ENCODE measurements at places on chromosomes 5 and 9.
A peak's percentile ranks its signal among the peaks of the same experiment; 100 is the strongest.

DNA sequence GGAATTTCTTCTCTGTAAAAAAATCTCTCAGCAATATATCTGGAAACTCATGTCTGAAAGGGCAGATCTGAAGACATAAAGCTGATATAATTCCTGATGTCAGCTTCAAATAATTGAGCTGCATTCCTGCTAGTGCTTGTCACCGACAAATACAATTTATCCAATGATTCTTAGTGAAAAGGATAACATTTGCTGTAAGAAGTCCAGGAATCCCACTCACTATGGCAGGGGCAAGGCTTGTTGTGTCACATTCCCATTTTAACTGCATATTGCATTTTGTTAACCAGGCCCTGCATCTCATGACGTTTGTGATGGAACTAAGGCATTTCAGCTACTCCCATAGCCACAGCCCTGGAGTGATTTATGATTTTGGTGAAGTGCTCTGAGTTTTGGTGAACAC is 160.1 kb upstream of the DAB2 start:
- DNase-seq = no peak

DNA sequence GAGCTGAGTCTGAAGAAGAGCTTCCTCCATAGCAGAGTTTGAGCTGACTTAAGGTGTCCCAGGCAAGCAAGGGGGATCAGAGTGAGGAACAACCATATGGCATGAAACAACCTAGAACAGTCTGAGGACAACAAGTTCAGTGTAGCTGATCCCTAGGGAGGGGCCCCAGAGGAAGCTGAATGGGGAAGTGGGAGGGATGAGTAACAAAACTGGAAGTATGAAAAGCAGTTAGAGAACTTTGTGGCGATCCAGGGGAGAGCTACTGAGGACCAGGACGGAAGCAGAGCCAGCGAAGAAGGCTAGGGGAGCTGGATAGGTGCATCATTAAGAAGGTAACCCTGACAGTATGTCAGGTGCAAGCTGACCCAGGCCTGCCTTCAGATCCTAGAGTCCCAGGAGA is 580.8 kb downstream of the BNC2 start:
- DNase-seq = no peak

- peak; percentile 58 for DNase-seq
Measured at GRCh38 chr9:92947268-92948037, at the start of gene FGD3. Gene FGD3 (plus strand): TSS chr9:92947523. CDS start chr9:92976257, 28,734 bp downstream.

DNA sequence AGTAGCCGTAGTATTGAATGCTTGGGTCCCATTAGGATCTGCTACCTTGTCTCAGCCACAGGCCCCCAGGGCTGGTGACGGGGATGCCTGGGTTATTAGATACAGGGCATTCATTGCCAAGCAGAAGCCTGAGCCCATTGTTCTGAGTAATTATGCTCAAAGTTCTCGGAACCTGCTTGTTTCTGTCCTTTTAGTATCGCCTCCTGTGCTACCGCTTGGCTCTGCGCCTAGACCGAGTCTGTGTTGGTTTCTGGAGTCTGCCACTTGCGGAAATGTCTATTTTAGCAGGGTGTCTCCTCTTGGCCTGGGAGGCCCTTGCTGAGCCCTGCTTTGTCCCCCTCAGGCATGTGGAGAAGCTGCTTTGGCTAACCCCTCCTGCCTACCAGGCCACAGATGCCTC is 506.1 kb downstream of the BNC2 start:
- DNase-seq = no peak

GRCh38 chr5:148740079-148740858 is 85.9 kb upstream of the HTR4 start:
- DNase-seq = no peak

GRCh38 chr5:140018096-140018481 is 25.0 kb downstream of the NRG2 start:
- DNase-seq = no peak

DNA sequence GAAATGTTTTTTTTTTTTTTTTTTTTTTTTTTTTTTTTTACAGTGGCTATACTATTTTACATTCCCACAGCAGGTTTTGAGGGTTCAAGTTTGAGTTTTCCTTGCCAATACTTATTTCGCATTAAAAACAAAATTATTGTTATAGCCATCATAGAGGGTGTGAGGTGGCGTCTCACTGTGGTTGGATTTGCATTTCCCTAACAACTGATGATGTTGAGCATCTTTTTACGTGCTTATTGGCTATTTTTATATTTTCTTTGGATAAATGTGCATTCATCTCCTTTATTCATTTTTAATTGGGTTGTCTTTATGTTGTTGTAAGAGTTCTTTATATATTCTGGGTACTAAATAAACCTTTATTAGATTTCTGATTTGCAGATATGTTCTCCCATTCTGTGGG is 18.9 kb upstream of the UBLCP1 start:
- no peak for DNase-seq
